ENCODE measurements at places on chromosomes 12 and 14. TPM values are rescaled to one million over a fixed set of nuclear protein-coding genes. Genes with fewer than 3 reads are reported as not detected.
A peak's percentile ranks its signal among the peaks of the same experiment; 100 is the strongest.

- peak; percentile 41 for DNase-seq
Measured at GRCh38 chr12:56128670-56129205, 671 bp downstream of the ESYT1 start.

GRCh38 chr14:89660166-89660565 lies 243.1 kb upstream of the FOXN3 start:
- no peak for DNase-seq

- no peak for DNase-seq
Measured at GRCh38 chr12:88314706-88315105, 172.6 kb downstream of the TMTC3 start.

GRCh38 chr12:102957339-102958050 lies at the start of gene ASCL1:
Gene ASCL1, plus strand, starts transcription at chr12:102957674. Its CDS starts 571 bp downstream, at chr12:102958245.
- peak; percentile 13 for DNase-seq

DNA sequence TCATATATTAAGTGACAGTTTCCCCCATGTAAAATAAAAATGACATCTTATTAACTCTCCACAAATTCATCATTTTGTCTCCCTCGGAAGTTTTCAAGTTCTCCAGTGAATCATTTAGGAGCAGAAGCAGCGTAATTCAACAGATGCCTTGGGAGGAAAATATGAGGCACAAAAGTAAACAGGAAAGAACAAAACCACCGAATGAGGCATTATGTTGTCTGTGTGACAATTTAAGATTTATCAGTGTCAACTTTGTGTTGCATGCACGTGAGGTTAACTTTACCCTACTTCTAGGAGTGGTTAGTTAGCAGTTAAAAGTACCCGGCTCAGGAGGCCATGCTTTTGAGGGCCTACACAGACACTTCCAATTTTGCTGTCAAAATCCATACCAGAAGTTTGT lies 258.6 kb downstream of the IPO8 start:
- peak; percentile 36 for DNase-seq

DNA sequence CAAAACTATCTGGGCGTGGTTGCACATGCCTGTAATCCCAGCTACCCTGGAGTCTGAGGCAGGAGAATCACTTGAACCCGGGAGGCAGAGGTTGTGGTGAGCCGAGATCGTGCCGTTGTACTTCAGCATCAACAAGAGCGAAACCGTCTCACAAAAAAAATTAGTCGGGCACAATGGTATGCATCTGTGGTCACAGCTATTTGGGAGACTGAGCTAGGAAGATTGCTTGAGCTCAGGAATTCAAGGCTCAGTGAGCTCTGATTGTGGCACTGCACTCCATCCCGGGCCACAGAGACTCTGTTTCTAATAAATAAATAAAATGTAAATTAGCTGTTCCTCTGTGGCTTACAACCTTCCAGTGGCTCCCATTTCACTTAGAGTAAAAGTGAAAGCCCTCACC lies 28.0 kb downstream of the RCOR1 start:
- DNase-seq: peak; percentile 90

DNA sequence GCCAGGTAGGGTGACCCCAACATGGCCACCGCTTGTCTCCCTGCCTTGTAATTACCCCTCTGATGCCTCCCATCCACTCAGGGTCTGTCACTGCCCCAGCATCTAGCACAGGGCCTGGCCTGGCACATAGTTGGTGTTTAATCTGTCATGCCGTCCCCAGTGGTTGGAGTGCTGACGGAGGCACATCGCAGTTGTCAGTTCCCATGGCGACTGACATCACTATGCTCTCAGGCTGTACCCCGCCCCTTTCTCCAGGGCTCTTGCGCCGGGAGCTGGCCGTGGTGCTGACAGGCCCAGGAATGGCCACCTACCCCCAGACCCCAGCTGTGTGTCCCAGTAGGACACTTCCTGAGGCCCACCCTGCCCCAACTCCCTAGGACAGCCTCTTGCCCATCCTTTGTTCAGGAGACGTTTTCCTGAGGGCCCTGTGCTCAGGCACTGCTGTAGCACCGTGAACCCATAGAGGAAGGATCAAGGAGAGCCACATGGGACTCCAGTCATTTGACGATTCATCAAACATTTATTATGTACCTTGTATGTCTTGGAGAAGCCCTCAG lies 23.0 kb downstream of the FAM222A start:
- DNase-seq: peak; percentile 51

The TAS2R31 gene
- 0.27 TPM for total RNA-seq

The MANSC4 gene
- not detected for total RNA-seq
